GM04503 (cell line): ENCODE measurements at places on chromosomes 11 and 22.

- DNase-seq: no peak
These were observed 3.3 kb downstream of the KCTD14 start for GRCh38 chr11:78019808-78020207.

DNA sequence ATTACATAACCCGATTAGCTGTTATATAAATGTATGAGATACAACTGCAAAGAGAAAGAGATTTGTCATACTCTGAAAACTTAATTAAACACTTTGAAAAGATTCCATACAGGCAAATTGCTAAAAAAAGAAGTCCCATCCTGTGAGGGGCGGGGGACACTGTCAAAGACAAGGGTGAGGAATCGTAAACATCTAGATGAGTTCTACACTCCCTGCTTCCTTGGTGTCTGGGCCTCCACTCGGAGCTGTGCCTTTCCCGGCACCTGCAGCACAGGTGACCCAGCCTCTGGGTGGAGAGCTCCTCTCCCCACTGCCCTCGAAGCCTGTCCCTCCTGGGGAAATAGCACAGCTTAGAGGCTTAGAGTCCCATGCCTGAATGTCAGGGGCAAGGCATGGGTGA, 69.2 kb upstream of the CRYBB3 start:
- no peak for DNase-seq

DNA sequence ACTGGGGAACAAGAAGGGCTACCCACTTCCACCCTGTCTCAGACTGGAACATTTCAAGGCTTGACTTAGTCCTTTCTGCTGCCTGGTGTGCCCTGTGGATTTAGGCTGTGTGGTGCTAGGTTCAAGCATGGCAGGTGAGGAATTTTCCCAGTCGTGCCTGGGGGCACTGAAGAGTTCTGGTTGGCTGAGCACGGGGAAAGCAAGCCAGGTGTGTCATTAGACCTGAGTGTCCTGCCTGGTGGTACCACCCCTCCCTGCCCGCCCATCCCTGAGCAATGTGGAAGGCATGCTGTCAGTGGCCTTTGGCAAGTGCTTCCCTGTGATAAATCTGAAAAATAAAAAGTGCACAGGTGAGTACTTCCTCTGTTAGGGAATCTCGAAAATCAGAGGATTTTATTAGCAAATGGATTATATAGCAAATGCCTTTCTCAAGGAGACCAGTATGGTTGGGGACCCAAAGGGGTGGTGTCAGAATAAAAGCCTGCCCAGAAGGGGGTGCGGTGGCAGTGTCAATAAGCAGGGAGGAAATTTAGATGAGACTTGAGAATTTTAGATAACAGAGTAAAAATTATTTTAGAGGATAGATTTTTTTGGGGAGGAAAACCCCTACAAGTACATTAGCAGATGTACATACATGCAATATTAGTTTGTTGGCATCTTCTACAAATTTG, 22.8 kb downstream of the TEAD1 start:
- no peak for DNase-seq

DNA sequence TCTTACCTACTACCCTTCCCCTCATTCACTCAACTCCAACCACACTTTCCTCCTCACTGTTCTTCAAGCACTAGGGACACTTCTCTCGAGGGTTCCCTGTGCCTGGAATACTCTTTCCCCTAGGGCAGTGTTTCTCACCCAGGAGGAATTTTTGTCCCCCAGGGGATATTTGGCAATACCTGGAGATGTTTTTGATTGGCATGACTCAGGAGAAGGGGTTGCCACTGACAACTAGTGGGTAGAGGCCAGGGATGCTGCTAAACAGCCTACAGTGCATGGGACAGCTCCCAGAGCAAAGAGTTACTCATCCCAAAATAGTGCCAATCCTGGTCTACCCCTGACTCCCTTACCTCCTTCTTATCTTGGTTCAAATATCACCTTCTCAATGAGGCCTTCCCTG, 40.0 kb downstream of the BTG4 start:
- no peak for DNase-seq

DNA sequence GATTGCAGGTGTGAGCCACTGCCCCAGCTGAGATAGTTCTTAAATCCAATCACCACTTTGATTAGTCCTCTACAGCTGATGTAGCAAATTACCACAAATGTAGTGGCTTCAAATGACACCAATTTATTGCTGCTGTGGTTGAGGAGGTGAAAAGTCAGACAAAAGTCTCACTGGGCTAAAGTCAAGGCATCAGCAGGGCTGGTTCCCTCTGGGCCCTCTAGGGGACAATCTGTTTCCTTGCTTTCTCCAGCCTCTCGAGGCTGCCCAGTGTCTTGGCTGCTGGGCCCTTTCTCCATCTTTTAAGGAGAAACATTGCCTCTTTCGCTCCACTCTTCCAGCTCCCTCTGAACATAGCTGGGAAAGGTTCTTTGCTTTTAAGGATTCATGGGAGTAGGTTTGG, 50.5 kb upstream of the SHANK2 start:
- DNase-seq: no peak

DNA sequence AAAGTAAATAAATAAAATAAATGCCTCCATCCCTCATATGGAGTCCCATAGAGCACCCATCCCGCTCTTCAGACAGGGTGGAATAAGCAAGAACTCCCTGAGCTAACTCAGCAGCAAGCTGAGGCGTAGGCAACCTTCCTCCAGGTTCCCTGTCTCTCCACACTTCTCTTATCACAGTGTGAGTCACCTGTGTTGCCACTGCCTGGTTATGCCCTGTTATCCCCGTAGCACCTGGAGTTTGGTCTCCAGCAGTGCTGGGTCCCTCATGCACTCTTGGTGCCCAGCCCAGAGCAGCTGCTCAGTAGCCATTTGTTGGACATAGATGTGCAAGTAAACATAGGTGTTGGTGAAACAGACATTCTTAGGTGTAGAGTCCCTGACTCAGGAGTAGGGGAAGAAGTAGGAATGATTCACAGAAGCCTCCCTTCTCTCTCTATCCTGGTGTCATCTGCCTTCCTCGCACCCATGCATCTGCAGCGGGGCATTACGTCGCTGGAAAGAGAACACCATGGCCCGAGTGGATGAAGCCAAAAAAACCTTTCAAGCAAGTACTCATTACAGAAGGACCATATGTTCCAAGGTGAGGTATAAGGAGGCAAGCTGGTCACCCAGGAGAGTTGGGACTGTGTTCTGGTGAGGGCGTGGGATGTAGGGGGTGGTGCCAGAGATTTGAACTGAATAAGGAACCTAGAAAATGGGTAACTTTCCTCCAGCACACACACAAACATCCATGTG, 56.0 kb downstream of the PISD start:
- DNase-seq: no peak

DNA sequence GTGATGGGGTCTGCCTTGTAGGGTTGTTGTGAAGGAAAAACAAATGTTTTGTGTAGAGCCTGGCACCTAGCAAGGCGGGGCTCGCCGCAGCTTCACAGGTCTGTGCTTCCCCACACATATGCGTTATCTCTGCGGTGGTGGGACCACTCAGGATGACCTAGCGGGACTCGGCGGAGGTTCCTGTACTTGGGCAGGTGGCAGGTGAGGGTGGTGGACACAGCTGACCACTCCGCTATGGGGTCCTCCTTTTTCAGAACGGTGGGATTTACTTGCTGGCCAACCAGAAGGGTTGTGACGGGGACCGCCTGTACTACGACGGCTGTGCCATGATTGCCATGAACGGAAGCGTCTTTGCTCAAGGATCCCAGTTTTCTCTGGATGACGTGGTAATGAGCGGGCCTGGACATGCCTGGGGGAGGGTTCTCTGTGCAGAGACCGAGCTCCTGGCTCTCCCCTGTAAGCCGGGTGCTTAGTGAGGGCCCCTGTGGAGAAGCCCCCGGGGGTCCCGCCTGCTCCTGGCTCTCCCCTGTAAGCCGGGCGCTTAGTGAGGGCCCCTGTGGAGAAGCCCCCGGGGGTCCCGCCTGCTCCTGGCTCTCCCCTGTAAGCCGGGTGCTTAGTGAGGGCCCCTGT, 21.3 kb downstream of the NADSYN1 start:
- DNase-seq: no peak

- peak; percentile 14 for DNase-seq
These were observed 4.6 kb downstream of the FGF19 start for GRCh38 chr11:69699213-69699612.

DNA sequence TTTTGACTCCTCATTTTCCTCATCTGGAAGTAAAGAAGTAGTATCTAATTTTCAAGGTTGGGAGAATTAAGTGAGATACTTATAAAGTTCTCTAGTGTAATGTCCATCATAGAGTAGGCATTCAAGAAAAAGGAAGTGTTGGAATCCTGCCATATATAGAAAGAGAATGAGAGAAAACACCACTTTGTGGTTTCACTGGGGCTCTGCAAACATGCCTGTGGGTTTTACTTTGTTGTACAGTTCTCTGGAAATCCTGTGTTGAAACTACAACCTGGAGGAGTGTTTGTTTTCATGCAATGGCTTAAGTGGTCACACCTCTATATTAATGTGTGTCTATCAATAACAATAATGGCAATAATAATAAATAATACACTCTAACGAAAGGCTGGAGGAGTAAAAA, 741.7 kb downstream of the NELL1 start:
- DNase-seq: no peak

DNA sequence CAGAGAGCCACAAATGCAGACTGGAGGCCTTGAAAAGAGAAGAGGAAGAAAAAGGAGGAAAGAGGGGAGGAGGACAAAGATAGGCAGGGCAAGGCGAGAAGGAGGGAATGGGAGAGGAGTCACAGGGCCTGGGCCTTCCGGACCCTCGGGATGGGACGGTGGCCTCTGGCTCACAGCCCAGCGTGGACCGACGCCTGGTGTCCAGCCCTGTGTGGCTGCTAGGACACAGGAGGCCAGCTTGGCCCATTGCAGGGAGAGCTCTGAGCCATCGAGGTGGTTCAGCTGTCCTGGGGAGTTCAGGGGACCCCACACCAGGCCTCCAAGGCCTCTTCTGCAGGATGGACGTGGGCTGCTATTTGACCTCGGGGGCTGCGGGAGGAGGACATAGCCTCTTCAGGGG, 9.4 kb downstream of the MYO7A start:
- no peak for DNase-seq

DNA sequence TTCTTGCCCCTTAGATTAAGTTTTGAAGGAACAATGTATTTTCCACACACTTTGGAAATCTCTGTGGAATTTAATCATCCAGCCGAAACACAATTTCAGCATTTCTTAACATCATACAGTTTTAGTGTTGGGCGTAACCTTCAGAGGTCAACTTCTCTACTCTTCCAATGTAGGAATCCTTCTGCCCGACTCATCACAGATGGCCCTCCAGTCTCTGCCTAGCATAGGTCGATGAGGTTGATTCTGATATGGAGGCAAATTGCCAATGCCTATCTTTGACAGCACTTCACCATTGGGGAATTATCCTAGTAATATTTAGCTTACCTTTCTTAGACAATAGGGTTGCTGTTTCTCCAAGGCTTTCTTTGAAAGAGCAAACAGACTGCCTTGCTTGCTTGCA, 175.7 kb upstream of the TTC12 start:
- DNase-seq: no peak

- DNase-seq: no peak
These were observed 5.0 kb downstream of the CRKL start for GRCh38 chr22:20922141-20922751.

- no peak for DNase-seq
These were observed 5.3 kb upstream of the PRDM11 start for GRCh38 chr11:45141171-45141570.

- DNase-seq: no peak
These were observed 705 bp downstream of the UNC93B1 start for GRCh38 chr11:68002938-68003845.

GRCh38 chr11:94007906-94008305, 13.2 kb upstream of the HEPHL1 start:
- DNase-seq: no peak

DNA sequence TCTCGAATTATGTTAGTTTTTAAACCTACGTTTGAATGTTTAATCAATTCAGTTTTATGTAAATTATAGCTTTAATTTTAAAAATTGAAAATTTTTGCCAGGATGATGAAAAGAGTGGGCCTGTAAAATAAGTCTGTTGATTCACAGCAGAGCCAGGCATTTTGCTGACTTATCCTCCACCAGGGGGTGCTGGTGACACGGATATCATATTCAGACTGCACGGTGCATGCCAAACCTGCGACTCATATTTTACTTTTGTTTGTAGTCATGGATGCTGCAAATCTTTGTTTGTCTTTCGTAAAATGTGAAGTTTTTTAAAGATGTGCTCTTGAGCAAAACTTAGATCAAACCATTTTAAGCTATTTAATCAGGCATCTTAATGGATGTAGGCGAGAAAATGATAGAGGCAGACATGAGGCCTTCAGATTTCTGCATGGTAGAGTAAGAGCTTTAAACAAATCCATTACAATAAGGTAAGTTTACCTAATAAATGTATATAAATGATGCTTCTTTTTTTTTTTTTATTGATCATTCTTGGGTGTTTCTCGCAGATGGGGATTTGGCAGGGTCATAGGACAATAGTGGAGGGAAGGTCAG, 3.6 kb upstream of the OR8B3 start:
- peak; percentile 45 for DNase-seq

GRCh38 chr11:95736809-95737208, 52.8 kb downstream of the FAM76B start:
- no peak for DNase-seq

DNA sequence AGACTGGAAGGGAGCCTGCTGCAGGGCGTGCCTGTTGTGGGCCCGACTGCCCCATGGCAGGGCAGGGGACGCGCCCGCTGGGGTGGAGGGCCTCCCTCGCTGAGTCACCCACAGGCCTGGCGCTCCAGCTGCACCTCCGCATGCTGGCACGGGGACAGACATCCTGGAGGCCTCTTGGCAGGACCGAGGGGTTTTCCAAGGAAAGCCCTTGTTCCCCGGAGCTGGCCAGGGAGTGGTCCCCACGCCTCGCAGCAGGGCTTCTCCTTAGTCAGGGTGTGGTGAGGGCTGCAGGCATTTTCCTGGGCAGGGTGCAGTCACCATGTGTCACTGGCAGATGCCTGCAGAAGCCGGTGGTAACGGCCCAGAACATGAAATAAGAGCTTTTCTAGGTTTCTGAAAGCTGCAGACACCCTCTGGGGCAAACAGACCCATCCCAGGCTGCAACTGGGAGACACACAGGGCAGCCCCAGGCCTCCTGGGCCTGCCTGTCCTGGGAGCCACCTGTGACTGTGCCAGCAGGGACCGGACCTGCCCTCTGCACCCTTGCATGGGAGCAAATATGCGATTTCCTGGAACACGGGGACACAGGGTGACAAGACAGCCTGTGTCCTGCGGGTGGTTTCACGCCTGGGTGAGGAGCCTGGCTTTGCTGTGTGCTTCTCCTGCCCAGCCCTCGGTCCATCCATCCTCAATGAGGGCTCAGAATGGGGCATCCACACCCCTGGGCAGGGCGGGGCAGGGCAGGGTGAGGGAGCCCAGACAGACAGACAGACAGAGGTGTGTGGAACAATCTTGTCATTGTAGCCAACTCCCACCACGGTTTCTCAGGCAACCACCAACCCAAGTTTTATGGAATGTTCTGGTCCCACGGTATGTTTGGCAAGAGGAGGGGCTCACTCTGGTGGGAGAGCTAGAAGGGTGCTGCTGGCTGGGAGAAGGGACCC, 43.2 kb upstream of the FADD start:
- DNase-seq: no peak
